ENCODE measurements at places on chromosomes 7 and 10. TPM values are rescaled to one million over a fixed set of nuclear protein-coding genes. Genes with fewer than 3 reads are reported as not detected.

GRCh38 chr10:10734356-10735064 is 283.2 kb upstream of the CELF2 start:
- DNase-seq: no peak

GRCh38 chr7:114243646-114244045 is 171.0 kb upstream of the FOXP2 start:
- no peak for DNase-seq

- DNase-seq: no peak
Measured at GRCh38 chr7:133026210-133026859, 55.6 kb downstream of the CHCHD3 start.

GRCh38 chr10:98047009-98047741 is 16.8 kb upstream of the CRTAC1 start:
- peak; percentile 80 for DNase-seq

Gene GFRA1
- 9.3 TPM for total RNA-seq

Data from heart right ventricle (tissue), 16 donors.